ENCODE measurements at places on chromosomes 7 and 10. TPM values are rescaled to one million over a fixed set of nuclear protein-coding genes. Genes with fewer than 3 reads are reported as not detected.

LIPM gene
- total RNA-seq = not detected

IDI2 gene
- not detected for total RNA-seq

DNA sequence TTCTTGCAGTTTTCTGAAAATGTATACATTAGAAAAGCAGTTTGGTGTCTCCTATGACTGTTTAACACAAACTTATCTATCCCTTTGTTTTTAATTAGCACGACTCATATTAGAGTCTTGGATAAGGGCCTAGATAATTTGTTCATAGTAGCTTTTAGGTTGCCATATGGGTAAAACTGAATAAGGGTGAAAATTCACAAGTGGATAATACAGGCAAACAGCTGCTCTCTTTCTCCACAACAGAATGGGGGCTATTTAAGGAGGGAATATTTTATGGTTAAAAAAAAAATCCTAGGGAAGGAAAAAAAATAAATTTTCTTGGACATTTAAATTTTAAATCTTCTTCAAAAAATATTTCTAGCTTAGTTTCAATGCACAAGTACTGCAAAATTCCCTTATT, 1416.1 kb downstream of the GATA3 start:
- no peak overlapping the region for H3K27ac ChIP-seq
- DNase-seq = no peak

DNA sequence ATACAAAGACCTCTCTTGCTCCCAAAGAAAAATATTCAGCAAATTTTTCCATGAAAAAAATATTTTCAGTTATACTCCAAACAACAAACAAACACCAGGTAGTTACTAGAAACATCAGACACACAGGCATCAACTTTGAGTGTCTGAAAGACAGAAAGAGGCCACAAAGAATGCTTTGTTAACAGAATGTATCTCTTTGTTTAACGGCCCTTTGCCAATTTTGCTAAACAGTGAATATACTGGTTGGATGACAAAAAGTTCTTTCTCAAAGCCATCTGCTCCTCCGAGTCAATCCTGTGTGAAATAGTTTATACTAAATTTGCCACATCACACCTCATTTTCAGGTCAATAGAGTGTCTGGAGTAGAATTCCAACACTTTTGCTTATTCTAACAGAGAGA, 216.7 kb upstream of the PHF14 start:
- no peaks in the 10 kb centered on the region for H3K27me3 ChIP-seq
- no peaks in the 10 kb centered on the region for H3K4me1 ChIP-seq
- DNase-seq = no peak

GRCh38 chr7:42886129-42886528, 25.7 kb downstream of the C7orf25 start:
- DNase-seq = no peak
- H3K27me3 ChIP-seq = no peaks in the 10 kb centered on the region
- H3K27ac ChIP-seq = no peak overlapping the region
- no peaks in the 10 kb centered on the region for H3K36me3 ChIP-seq

- H3K27ac ChIP-seq = no peak overlapping the region
- H3K27me3 ChIP-seq = no peaks in the 10 kb centered on the region
- no peak overlapping the region for H3K4me3 ChIP-seq
- H3K4me1 ChIP-seq = no peaks in the 10 kb centered on the region
- DNase-seq = no peak
These were observed 348.4 kb upstream of the MTPN start for GRCh38 chr7:136325578-136325977.

DNA sequence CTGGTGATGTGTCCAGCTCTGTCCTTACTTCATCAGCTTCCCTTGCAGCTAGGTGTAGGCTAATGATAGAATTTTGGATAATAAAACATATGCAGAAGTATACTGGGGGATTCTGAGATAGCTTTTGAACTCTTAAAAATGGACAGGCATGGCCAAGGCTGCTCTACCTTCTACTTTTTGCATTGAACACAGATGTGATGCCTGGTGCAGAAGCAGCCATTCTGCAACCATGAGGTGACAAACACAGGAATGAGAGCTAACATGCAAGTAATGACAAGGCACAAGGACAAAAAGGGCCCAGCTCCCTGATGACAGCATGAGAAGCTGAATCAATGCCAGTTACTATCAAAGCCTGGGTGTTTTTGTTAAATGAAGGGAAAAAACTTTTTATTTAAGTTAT, 686.5 kb upstream of the AUTS2 start:
- H3K27me3 ChIP-seq = no peaks in the 10 kb centered on the region
- DNase-seq = no peak
- no peak overlapping the region for H3K27ac ChIP-seq
- H3K4me1 ChIP-seq = no peaks in the 10 kb centered on the region

GRCh38 chr7:87337331-87337730, 8.1 kb upstream of the CROT start:
- H3K4me1 ChIP-seq = no peaks in the 10 kb centered on the region
- H3K4me3 ChIP-seq = no peak overlapping the region
- H3K27ac ChIP-seq = no peak overlapping the region
- H3K36me3 ChIP-seq = no peaks in the 10 kb centered on the region
- DNase-seq = no peak

C10orf90 gene
- not detected for total RNA-seq

GRCh38 chr7:113198226-113198625, 79.9 kb upstream of the SMIM30 start:
- no peak overlapping the region for H3K27ac ChIP-seq
- no peak overlapping the region for H3K4me3 ChIP-seq
- H3K27me3 ChIP-seq = no peaks in the 10 kb centered on the region
- no peaks in the 10 kb centered on the region for H3K4me1 ChIP-seq

DNA sequence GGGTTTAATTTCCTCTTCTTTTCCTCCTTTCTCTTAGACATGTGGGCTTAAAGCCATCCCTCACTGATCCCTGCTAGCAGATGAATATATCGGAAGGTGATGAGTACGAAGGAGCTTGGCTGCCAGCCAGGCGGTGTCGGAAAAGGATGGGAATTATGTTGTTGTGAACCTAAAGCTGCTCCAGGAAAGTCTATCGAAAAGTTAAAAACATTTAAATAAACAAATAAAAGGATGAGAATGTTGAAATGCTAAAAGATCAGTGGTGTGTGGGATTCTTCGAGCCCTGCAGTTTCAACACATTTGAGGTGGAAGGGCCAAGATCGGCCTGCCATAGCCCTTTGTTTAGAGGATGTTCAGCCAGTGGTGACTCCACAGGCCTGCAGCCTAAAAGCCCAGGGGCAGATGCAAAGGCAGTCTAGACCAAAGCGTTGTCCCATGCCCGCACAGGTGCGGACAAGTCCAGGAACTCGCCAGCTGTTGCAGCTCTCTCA, 107.9 kb downstream of the JCAD start:
- peaks cover 74% of the 10 kb centered on the region for H3K4me1 ChIP-seq
- no peaks in the 10 kb centered on the region for H3K36me3 ChIP-seq
- H3K27me3 ChIP-seq = no peaks in the 10 kb centered on the region
- no peak overlapping the region for H3K4me3 ChIP-seq

GRCh38 chr7:44282601-44283171, 42.7 kb downstream of the CAMK2B start:
- DNase-seq = no peak
- no peaks in the 10 kb centered on the region for H3K27me3 ChIP-seq
- H3K27ac ChIP-seq = no peak overlapping the region
- no peaks in the 10 kb centered on the region for H3K36me3 ChIP-seq

REPIN1 gene
- total RNA-seq = 66.8 TPM

DNA sequence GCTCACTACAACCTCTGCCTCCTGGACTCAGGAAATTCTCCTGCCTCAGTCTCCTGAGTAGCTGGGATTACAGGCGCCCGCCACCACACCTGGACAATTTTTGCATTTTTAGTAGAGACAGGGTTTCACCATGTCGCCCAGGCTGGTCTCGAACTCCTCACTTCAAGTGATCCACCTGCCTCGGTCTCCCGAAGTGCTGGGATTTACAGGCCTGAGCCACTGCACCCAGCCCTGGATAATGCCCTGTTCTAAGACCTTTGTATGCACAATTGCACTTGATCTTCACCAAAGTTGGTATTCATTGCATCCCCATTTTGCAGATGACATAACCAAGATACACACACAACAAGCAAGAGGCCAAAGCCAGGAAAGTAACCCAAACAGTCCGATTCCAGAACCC, 97.7 kb upstream of the CARD11 start:
- H3K27ac ChIP-seq = no peak overlapping the region
- peaks cover 37% of the 10 kb centered on the region for H3K27me3 ChIP-seq
- DNase-seq = no peak
- no peaks in the 10 kb centered on the region for H3K36me3 ChIP-seq

SPDYE2B gene
- total RNA-seq = not detected

DNA sequence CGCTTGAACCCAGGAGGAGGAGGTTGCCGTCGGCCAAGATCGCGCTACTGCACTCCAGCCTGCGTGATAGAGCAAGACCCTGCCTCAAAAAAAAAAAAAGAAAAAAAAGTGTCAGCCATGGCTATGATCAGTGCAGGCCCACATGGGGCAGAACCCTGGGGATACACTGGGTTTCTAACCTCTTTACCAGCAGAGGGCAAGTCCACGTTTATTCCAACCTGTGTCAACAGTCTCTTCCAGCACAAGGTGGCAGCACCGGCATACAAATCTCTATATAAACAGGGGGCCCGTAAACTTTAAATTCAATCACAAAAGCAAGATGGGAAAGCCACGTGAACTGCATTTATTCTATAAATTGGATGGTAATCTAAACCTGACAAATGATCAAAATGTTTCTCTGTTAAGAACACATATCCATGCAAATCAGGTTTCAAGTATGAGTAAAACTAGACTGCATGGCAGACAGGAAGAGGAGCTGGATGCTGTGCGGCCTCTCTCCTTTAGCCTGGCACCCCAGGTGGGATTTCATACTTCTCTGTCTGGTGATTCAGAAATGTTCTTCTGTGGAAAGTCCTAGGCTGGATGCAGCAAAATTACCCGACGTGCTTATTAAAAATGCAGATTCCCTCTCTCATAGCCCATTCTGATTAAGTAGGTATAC, 60.0 kb upstream of the STEAP1B start:
- no peaks in the 10 kb centered on the region for H3K36me3 ChIP-seq
- H3K27me3 ChIP-seq = no peaks in the 10 kb centered on the region
- no peak overlapping the region for H3K4me3 ChIP-seq
- H3K27ac ChIP-seq = peak overlapping the region; percentile 66

CNPY1 gene
- not detected for total RNA-seq

- no peak overlapping the region for H3K27ac ChIP-seq
These were observed 689.7 kb upstream of the PHF14 start for GRCh38 chr7:10284001-10284400.

DNA sequence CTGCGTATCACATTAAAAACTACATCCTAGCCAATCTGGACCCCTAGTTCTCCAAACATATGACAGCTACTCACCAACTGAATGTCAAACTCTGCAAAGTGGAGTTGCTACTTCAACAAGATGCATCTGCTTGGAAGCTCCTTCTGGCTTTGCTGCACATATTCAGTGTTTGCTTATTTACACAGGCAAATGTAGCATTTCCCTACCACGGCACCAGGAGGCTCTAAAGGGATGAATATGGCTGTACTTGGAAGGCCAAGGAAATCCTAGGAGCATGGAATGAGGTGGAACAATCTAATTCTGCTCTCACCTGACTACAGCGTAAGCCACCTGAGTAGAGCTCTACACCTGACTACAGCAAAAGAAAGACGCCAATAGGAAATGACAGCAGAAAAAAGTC, 39.7 kb downstream of the MTPAP start:
- H3K36me3 ChIP-seq = peaks cover 51% of the 10 kb centered on the region
- no peaks in the 10 kb centered on the region for H3K27me3 ChIP-seq
- DNase-seq = no peak

GRCh38 chr10:30583778-30584415, 45.7 kb downstream of the LYZL2 start:
- H3K4me1 ChIP-seq = peaks cover 22% of the 10 kb centered on the region
- peak overlapping the region; percentile 76 for H3K27ac ChIP-seq
- peak; percentile 94 for DNase-seq

DNA sequence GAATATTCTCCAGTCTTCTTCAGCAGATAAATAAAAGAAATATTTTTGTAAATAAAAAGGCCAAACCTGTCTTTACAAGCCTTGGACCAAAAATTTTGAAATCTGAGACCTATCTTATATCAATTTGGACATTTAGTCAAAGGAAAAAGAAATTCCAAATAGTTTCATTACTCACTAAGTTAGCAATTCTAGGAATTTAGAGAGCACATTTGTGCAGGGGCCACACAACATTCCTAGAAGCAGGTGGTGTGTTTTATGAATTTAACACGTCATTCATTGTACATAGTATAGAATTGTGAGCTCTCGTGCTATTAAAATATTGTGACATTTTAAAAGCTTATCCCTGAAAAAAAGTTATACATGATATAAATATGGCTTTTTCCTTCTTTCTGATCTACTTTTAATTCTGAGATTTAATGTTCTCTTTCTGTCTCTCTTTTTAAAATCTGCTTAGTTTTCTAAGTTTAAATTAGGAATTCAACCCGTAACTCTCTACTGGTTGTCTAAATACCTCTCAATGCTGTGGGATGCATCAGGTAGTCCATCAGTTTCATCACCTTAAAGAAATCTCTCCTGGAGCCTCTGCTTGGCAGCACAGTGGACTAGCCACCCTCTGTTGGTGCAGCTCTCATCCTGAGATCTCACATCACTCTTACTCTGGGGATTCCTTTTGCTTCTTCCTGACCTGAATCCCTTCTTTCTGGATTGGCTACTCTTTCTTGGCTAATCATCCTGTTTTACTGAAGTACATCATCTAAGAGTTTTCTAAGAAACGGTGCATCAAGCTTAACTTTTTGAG, 124.5 kb downstream of the SEMA3E start:
- H3K4me3 ChIP-seq = no peak overlapping the region
- H3K27ac ChIP-seq = no peak overlapping the region
- DNase-seq = no peak
- H3K4me1 ChIP-seq = no peaks in the 10 kb centered on the region
- H3K27me3 ChIP-seq = no peaks in the 10 kb centered on the region

DNA sequence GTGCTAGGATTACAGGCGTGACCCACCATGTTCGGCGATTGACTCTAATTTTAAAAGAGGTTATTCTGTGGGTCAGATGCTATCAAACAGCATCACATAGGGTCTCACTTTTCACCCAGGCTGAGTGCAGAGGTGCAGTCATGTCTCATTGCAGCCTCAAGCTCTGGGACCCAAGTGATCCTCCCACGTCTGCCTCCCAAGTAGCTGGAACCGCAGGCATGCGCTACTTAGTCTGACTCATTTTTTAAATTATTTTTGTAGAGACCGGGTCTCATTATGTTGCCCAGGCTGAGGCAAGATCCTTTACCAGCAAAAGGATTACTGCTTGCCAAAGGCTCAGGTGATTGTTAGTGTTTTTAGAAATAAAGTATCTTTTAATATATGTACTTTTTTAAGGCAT, 42.9 kb upstream of the STOX1 start:
- no peaks in the 10 kb centered on the region for H3K27me3 ChIP-seq
- H3K4me3 ChIP-seq = no peak overlapping the region
- H3K4me1 ChIP-seq = no peaks in the 10 kb centered on the region
- no peak overlapping the region for H3K27ac ChIP-seq
- peaks cover 62% of the 10 kb centered on the region for H3K36me3 ChIP-seq
- no peak for DNase-seq

DLX5 gene
- not detected for total RNA-seq

SPDYE5 gene
- not detected for total RNA-seq

- no peak overlapping the region for H3K27ac ChIP-seq
- H3K4me3 ChIP-seq = no peak overlapping the region
- H3K27me3 ChIP-seq = no peaks in the 10 kb centered on the region
- H3K36me3 ChIP-seq = peaks cover 30% of the 10 kb centered on the region
These were observed 34.7 kb downstream of the ENTPD7 start for GRCh38 chr10:99693933-99694583.

Measured in esophagus muscularis mucosa (tissue), 4 donors.